CD4-positive, alpha-beta T cell treated with Interleukin-1 beta for 1 hour (primary cell): ENCODE measurements at places on chromosomes 16 and 17.

DNA sequence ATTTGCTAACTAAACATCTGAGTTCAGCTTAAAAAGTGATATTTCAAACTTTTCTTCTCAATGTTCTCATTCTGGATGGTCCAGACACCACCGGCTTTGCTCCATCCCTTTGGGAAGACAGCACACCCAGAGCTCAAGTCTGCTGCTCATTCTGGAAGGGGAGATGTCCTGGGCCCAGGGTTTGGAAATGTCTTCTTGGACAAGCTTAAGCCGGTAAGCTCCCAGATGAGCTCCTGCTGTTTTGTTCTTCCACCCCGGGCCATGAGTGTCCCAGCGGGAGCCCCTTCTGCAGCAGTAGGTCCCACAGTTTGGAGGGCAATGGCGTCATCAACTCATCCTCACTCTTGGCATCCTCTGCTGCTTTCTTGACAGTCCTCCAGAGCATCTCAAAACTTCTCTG lies 105.2 kb downstream of the TMEM100 start:
- no peak for DNase-seq

DNA sequence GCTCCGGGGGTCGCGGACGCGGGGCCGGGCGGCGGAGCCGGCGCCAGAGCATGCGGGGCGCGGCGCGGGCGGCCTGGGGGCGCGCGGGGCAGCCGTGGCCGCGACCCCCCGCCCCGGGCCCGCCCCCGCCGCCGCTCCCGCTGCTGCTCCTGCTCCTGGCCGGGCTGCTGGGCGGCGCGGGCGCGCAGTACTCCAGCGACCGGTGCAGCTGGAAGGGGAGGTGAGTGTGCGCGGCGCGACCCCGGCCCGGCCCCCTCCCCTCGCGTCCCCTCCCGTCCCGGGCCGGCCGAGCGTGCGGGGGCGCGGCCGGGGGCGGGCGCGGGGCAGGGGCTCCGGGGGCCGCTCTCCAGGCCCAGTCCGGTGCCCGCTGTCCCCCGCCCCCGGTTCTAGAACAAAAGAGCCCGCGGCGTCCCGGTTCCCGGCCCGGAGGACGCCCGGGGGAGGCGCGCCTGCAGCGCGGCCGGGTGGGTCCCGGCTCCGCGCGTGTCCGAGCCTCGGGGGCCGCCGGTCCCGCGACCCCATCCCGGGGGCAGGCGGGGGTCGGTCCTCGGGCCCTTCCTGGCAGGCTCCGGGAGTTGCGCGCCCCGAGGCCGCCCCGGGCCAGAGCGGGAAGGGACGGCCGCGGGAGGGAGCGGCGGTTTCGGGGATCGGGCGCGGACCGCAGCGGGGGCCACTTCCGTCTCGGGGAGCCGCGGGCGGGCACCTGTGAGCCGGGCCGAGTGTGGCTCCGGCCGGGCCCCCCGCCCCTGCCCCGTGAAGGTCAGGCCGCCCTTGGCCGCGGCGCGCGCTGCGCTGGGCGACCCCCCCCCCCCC lies 563 bp downstream of the METRNL start:
- DNase-seq = no peak

DNA sequence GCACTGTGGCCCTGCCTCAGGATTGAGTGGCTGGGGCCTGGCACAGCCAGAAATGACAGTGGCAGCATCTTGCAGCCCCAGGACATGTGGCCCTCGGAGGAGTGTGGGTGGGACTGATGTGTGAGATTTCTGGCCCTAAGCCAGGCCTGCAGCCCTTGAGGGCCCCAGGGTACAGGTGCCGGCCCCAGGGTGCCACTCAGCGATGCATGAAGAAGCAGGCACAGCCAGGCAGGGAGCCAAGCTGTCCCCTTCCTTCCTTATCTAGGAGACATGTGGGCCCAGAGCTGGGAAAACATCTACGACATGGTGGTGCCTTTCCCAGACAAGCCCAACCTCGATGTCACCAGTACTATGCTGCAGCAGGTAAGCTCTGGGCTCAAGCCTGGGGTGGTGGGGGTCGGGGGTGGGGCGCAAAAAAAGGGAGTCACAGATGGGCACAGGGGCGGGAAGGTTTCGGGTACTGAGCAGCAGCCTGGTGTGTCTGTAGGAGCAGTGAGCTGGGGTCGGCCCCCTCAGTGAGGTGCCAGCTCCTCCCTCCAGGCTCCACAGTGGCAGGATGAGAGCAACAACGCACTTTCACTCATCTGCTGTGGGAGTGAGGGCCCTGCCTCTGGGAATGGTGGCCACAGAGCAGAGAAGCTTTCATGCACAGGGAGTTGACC lies 4.1 kb downstream of the ACE start:
- DNase-seq = no peak

GRCh38 chr16:11218604-11218962 lies 37.4 kb downstream of the SOCS1 start:
- no peak for DNase-seq

DNA sequence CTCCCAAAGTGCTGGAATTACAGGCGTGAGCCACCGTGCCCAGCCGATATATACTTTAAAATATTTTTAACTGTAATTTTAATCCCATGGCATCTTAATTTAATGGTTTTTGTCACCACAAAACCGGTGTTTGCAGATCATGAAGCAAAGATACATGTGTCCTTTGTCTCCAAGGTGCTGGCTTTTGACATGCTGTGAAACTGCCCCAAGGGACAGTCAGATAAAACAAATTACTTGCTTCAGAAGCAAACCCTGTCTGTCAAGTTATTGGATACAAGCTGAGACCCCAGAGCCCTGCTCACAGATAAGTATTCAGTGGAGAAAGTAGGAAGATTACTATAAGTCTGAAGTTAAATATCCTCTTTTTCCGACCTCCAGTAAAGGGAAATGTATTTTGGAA lies 39.8 kb downstream of the ARL4D start:
- no peak for DNase-seq

DNA sequence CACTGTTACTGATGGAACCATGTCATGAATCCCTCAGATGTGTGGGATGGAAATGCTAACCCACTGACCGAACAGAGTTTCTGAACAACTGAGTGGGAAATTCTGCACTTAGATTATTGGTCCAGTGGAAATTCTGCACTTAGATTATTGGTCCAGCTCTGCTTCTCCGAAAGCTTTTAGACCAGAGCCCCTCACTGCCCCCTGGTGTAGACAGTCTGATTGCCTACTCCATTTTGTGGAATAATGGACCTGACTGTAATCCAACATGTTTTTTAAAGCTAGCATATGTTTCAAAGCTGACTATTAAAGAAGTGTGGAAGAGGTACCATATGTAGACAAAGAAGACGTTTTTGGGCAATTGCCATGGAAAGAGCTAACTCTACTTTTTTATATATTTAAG lies 50.3 kb upstream of the TBX2 start:
- DNase-seq = no peak

DNA sequence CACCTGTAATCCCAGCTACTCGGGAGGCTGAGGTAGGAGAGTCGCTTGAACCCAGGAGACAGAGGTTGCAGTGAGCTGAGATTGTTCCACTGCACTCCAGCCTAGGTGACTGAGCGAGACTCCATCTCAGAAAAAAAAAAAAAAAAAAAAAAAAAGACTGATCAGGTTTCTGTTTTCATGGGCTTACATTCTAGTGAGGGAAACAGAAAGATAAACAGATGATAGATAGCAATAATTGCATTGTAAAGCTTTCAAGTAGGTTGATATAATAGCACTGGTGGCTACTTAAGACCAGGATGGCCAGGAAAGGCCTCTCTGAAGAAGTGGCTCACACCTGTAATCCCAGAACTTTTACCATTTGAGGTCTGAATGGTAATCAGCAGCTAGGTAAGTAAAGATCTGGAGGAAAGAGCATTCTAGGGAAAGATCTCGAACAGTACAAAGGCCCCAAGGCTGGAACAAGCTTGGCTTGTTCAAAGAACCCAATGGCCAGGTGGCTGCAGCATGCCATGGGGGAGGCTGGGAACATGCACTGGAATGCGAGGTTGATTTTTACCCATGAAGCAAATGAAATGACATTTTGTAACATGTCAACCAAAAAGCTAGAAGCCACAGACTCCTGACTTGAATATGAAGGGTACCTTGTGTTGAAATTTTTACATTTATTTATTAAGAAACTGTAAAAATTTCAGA lies 108.3 kb upstream of the DHX40 start:
- no peak for DNase-seq

DNA sequence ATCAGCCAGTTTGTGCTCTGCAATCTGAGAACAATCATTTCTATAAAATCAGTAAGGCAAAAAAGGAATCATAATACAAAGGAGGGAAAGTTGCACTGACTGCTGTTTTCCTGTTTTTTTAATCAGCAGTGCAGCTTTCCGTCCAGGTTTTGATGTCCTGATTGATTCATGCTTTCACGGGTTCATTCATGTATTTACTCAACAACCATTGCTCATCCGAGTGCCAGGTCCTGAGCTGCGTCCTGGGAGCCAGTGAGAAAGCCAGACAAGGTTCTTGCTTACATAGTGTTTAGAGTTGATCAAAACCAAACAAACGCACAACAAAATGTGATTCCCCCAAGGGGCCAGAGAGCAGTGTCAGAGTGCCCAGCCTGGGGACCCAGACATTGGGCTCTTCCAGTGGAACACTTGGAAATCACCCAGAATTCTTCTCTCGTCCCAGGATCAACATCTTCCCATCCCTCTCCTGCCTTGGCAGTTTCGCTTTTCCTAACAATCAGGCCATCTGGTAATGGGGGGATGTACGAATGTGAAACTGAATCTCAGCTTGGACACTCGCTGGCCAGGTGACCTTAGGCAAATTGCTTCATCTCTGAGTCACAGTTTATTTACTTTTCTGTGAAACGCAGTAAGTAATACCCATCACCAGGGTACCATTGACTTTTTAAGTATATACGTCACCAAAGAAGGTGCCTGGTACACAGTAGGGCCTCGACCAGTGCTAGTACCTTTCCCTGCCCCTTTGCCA lies 13.3 kb upstream of the C1QL1 start:
- DNase-seq = no peak

- no peak for DNase-seq
These were observed 123.2 kb upstream of the ANKFN1 start for GRCh38 chr17:56030009-56030624.

- peak; percentile 62 for DNase-seq
These were observed 742 bp downstream of the PFN1 start for GRCh38 chr17:4947411-4948165.
